ENCODE measurements at places on chromosomes 2 and 18. TPM values are rescaled to one million over a fixed set of nuclear protein-coding genes. Genes with fewer than 3 reads are reported as not detected.

GRCh38 chr2:210003359-210003758 lies 921 bp downstream of the RPE start:
- DNase-seq: no peak

GRCh38 chr2:186348200-186348599 lies 137.9 kb upstream of the ZC3H15 start:
- DNase-seq: no peak

DNA sequence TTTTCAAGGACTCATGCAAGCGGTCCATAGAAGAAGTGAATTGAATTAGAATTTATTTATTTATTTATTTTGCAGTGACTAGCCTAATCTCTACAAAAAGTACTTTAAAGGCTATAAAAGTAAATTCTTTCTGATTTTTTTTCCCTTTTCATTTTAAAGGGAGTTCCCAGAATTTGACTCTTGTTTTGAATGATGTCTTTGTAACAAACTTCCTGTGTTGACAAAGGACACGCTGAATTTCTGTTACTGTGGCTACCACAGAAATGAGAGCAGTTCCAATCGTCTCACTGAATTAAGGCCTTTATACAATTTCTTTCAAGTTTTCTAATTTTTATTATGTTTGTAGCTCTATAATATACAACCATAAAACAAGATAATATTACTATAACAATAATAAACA lies 46.3 kb upstream of the LPIN2 start:
- DNase-seq: no peak

GRCh38 chr18:55485666-55486065 lies 102.3 kb downstream of the TCF4 start:
- DNase-seq: no peak

- DNase-seq: no peak
Measured at GRCh38 chr2:217621391-217621801, 381.4 kb downstream of the TNS1 start.

DNA sequence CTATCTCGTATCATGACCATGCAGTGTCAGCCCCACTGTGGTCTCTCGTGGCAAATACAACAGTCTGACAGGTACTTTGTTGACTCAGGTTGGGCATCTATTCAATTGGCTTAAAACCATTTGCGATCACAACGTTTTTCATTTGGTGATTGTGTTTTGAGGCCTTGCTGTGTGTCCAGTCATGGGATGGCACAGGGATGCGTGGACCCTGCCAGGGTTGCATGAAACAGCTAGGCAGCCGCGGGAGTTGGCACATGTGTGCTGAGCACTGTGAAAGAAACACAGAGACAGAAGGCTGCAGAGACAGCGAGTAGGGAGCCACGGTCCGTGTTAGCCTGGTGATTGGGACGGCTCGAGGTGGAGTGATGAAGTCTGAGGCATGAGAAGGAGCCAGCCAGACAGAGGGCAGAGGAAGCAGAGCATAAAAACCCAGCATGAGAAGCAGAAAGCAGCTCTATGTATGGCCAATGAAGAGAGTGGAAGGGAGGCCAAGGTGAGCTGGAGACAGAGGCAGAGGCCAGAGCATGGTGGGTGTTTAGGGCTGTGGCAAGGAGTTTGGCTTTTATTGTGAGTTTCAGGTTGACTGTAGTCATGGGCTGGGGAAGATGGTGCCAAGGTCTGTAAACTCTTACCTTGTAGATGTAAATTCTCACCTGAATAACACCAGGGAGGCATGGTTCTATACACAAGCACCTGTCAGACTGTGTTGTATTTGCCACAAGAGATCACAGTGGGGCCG lies 31.8 kb upstream of the IL1R1 start:
- no peak for DNase-seq

DNA sequence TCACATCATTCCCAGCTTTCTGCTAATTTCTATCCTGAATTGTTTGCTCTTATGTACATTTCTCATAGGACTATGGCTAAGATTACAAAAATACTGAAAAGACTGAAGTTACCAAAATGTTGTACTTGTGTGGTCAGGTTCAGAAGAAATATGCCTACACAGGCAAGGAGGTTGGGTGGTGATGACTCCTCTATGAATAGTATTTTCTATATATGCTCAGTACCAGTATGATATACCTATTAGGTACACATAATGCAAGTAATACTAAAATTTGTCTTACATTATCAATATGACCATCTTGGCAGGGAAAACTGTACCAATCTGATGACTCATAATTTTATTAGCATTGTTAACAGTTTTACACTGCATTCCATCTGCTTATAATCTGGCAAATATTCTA lies 12.2 kb upstream of the ORC2 start:
- no peak for DNase-seq

GRCh38 chr2:212495046-212495445 lies 43.6 kb downstream of the ERBB4 start:
- DNase-seq: no peak

- DNase-seq: peak; percentile 40
Measured at GRCh38 chr18:79458131-79458838, 62.6 kb downstream of the NFATC1 start.

DNA sequence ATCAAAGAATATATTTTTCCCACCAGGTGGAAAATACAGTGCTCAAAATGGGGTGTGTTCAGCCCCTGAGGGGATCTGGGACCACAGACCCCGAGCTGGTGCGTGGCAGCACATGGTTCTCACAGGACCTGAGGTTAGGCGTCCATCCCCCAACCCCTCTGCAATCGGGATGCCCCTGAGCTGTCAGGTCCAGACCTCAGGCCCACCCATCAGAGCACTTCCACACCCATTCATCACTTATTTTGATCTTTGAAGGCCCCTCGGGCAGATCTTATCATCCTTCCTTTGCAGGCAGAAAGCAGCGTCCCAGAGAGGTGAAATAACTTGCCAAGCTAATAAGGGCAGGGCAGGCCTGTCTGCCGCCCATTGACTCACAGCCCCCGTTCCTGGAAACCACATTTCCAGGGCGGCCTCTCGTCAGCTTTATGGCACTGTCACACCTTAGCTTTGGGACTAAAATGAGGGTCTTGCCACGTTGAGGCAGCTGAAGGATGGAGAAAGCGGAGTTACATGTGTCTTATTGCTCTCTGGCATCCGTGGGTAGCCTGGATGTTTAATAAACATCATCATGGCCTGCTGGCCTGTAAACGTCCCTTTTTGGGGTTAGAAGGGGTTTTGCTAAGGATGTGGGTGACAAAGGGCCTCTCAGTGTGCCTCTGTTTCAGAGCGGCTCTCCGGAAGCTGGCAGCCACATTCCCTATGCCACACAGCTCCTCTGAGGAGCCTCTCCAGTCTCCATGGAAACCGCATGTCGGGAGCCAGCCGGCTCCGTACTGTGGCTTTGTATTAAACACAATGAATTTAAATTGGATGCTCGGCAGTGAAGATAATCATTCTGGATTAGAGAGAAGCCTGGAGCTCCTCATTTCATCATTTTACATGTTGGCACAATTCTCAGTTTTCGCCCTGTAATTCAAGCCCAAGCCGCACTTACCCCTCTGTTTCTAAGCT lies 58.3 kb upstream of the MAPRE3 start:
- no peak for DNase-seq

GRCh38 chr18:32530947-32531651 lies 60.4 kb upstream of the GAREM1 start:
- DNase-seq: no peak

- DNase-seq: no peak
Measured at GRCh38 chr18:11147371-11147951, 1.9 kb downstream of the PIEZO2 start.

- no peak for DNase-seq
Measured at GRCh38 chr2:181573140-181573736, 83.7 kb downstream of the CERKL start.

- no peak for DNase-seq
Measured at GRCh38 chr2:19653509-19653908, 248.3 kb downstream of the TTC32 start.

GRCh38 chr2:165573534-165574461 lies 104.3 kb downstream of the CSRNP3 start:
- no peak for DNase-seq

DNA sequence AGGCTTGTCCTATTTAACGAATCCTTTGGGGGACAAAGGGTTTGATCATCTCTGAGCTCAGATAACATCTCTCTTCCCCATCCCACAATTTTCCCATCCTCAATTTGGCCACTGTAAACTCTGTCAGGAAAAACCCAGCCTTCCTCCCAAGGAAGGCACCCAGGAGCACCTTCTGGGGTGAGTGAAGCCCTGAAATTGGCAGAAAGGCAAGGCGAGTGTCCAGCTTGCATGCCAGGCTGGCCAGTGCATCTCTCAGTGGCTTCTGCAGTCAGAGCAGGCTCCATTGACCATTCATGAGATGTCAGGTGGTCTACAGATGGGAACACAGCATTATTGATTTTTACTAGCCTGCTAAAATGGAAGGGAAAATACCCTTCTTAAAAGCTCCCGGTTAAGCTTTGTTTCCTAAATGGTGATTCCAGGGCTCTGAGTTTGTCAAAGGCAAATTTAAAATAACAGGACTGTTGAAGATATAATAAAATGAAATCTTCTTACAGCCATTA lies 83.2 kb upstream of the BOD1L2 start:
- DNase-seq: no peak

GRCh38 chr2:182047544-182047943 lies 61.9 kb downstream of the PPP1R1C start:
- DNase-seq: no peak

DNA sequence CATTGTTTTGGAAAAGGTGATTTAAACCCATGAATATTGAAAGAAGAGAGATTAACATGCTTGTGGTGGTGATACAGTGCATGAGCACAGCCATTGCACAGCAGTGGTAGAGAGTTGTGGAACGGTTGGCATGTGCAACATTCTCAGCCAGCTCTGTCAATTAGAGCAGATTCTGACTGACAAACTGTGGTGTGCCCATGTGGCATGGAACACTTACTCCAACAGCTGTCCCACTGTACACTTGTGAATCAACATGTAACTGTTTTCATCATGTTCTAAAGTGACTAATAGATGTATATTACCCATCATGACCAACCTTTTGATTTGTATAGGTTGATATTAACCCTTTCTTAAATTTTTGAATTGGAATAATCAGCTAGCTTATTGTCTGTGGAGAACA lies 55.6 kb downstream of the PKP4 start:
- DNase-seq: no peak

DNA sequence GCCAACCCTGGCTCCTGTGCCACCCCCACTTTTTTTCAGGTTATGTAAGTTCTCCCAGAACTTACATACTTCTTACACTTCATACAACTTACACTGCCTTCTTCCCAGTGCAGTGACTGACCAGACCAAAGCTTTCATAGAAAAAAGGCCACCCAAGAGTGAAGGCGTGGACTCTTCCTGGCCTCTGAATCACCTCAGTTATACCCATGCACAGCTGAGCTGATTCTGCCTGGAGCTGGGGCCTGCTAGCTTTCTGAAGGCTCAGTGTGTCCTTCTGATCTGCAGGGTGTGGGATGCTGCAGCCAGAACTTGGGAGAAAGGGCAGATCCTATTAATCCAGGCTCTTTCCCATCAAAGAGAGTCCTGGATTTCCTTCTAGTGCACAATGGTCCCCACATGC lies 216.1 kb downstream of the TTC32 start:
- DNase-seq: no peak

The DSG4 gene
- not detected for total RNA-seq

The WDFY1 gene
- total RNA-seq: 57.2 TPM

The SERPINB4 gene
- not detected for total RNA-seq

The LAMA1 gene
- 2.2 TPM for total RNA-seq

The DUSP2 gene
- 199 TPM for total RNA-seq

The POTEC gene
- total RNA-seq: not detected

The CTAGE1 gene
- total RNA-seq: not detected

The LOXL3 gene
- 7.5 TPM for total RNA-seq
